GM23248 (cell line): ENCODE measurements at places on chromosomes 6 and 20. TPM values are rescaled to one million over a fixed set of nuclear protein-coding genes. Genes with fewer than 3 reads are reported as not detected.
A peak's percentile ranks its signal among the peaks of the same experiment; 100 is the strongest.

DNA sequence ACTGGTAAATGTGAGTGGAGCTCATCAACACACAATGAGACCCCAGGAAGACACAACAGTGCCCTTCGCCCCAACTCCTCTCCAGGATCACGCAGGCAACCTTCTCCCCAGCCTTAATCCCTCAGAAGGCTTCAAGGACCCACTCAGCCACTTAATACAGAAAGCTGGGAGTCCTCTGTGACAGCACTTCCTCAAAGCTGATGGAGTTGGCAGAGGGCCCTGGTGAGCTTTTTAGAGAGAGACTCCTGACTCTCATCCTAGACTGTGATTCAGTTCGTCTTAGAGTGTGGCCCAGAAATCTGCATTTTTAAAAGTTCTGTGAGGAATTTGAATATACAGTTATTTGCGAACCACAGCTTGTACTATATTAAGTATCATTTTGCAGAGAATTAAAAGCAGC, 187.7 kb downstream of the UST start:
- peak; percentile 83 for DNase-seq

The GSTA2 gene
- 0.11 TPM in 1 of 2 replicates, not detected in the other for total RNA-seq

The PPIL1 gene
- 20.4 and 36.3 TPM in 2 replicates for total RNA-seq

DNA sequence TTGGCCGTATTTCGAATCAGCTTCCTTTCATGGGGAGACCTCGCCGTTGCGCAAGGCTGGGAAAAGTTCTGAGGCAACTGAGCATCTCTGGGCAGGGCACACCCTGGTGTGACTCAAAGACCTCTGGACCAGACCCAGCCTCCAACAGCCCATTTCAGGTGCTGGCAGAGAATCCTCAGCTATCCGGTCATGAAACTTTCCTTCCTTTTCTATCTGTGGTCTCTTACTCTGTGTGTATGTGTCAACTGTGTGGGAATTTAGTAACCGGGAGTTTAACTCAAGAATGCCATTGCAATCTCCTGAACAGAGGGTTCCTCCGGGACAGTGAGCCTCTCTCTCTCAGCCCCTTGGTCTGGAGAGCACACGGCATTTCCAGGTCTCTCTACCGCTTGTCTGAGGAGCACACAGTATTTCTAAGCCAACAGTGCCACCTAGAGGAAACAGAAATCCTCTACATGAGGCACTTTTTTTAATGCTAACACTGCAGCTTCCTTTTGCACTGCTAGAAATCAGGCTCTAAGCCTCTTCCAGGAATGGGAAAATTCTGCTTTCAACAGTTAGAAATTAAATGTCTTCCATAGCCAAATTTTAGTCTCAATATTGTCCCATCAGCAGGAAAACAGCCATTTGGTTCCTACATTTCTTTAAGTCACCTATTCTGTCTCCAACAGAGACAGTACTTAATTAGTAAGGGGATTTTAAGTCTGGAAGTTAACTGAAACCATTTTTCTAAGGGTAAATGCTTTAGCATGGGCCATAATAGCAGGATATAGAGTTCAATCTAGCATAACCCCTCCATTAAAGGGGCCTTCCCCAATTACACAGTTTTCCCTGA, 32.7 kb downstream of the PLN start:
- DNase-seq, result peak; percentile 91

The LY6G6D gene
- total RNA-seq, result not detected in 2 replicates

- DNase-seq, result no peak
Observed at GRCh38 chr6:2857580-2858337, 16.1 kb upstream of the SERPINB1 start.

- no peak for DNase-seq
Observed at GRCh38 chr20:46100988-46101387, 11.2 kb upstream of the NCOA5 start.

The CRISP2 gene
- total RNA-seq, result not detected in 2 replicates
